ENCODE measurements at places on chromosomes 12 and 14.

DNA sequence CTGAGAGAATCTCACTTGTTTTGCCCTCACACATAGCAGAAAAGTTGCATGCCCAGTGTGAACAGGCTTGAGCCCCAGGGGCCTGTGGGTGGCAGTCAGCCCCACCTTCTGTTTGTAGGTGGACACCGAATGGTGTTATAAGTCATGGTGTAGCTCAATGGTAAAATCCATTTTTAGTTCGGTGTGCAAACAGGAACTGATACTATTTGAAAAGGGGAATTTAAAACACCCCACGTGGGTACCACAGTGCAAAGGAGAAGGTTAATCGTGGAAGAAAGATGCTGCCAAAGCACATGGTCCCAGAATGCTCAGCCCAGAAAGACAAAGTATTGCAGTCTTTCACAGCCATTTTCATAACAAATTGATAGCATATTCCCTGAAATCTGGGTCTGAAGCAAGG, 71.8 kb upstream of the GZMB start:
- DNase-seq: no peak

DNA sequence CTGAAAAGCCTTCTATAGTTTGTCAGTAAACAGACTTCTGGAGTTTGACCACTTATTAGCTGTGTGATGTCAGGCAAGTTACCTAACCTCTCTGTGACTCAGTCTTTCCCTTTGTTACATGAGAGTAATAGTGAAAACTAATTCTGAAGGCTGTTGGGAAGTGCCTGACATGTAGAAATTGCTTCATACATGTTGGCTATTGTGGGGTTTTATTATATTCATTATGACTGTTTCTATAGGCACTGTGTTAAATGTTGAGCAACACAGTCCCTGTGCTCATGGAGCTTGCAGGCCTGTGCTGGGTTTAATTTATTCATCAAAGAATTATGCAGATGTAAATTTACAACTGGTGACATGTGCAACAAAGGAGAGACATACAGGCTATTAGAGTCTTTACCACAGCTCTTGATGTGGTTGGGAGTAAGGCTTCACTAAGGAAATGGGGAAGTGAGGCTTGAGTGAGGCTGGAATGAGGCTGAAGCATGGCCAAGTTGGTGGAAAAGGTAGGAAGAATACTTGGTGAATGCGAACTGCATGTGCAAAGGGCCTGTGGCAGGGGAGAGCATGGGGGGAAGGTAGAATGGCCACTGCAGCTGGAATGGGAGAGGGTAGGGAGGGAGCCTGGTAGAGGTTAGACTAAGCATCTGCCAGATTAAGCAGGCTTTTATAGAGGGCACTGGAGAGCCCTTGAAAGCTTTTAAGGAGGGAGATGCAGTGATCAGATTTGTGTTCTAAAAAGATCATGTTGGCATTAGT, 236.4 kb upstream of the CRY1 start:
- no peak for DNase-seq

- DNase-seq: no peak
Measured at GRCh38 chr12:50554651-50555050, 49.9 kb downstream of the DIP2B start.

GRCh38 chr14:57976701-57977100, 110.8 kb upstream of the SLC35F4 start:
- no peak for DNase-seq

DNA sequence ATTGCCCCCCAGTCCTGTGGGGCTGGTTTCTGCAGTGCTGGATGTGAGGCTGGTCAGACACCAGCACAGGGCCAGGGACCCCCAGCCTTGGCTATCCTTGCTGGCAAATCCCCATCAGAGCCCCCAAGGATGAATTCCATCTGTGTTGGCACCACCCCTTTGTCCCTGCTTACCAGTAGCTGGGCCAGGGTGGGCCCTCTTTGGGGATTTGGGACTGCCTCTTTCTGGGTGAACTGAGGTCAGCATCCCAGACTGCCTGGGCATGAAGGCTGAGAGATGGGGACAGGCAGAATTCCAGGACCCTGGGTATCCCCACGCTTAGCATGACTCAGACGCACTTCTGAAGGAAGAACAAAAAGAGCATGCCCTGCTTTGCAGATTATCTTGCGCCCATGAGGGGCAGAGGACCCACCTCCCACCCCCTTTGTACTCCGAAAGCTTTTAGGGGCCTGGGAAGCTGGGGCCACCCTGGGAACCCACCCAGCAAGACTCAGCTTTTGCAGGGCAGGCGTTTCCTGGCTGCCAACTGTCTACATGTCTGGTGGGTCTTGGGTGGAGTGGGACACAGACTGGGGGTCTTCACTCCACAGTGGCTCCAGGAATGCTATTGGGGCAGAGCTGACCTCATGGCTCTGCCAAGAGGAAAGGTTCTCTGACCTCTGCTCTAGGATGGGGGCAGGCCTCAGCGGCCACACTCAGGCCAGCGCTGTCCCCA, 26.8 kb downstream of the RFLNA start:
- DNase-seq: no peak
